ENCODE measurements at places on chromosomes 3 and 15.

DNA sequence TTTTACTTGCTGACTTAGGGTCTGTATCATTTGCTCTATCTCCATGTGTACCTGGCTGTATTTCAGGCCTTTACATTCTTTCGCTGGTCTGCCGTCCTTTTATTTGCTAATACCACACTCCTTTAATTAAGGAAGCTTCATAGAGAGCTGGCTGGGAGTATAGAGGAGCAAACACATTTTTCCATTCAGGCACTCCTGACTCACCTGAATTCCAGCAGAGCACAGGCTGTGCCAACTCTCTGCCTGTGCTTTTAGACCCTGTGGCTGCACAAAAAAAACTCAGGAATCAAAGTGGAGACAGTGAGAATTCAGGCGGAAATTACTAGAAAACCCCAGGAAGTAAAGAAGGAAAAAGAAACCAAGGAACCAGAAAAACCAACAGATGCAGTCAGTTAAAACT is 29.0 kb upstream of the ATP10A start:
- no peak for DNase-seq

DNA sequence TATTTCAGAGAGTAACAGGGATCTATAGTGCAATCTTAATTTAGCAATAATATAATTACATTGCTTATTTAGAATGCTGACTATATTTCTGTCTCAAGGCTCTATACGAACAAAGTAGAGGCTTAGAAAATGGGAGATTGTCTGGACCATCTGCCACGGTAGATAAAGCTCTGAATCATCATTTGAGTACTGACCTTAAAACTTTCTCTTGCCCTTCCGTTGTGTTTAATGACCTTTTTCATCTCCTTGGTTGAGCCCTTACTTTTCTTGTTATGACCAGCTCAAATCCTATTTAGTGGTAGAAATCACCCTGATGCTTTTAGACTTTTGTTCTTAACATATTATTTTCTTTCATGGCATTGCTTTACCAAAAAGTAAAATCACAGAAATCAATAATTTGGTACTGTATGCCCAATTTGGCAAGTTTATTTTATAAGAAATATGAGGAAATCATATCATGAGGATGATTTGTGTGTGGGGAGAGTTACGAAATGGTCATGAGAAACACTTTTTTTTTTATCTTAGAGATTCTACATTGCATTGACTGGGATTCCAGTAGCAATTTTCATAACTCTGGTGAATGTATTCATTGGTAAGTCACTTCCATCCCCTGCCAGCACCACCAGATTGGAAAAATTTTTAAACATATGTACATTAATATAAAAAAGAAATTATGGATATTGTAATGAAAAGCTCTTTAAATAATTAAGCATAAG is 11.0 kb downstream of the NDUFB5 start:
- DNase-seq = no peak

GRCh38 chr3:45554006-45554666 is 40.4 kb upstream of the LIMD1 start:
- DNase-seq = no peak

DNA sequence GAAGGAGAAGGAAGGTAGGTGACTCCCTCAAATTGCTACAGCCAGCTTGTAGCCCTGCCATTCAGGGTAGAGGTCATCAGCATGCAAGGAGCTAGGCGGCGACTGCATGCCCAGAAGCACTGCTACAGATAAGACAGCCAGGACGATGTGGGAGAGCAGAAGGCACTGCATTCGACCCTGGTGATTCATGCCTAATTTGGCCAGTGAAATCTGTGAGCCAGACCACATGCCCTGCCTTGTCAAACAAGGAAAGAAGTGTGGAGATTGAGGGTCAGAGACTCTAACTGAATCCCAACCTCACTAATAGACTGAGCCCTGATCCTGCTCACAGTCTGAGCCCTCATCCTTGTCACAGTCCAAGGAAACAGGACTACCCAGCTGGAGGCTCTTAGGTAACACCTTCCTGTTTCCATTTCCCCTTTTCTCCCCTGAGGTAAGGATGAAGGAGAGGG is 86.6 kb downstream of the LINGO1 start:
- no peak for DNase-seq

DNA sequence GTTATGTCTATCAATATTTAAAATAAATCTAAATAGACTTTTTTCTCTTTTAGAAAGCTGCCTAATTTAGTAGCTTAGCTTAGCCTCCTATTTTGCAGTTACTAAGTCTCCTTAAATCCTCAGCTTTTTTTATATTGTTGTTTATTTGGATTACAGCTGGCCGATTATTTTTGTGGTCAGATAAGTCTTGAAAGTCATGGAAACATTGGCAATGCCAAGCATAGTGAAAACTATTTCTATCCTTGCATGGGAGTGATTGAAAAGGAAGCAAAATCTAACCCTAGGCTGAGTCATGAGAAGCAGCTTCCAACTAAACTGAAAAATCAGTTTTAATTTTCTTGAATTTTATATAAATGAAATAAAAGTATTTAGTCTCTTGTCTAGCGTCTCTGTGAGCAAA is 1063.0 kb upstream of the GBE1 start:
- DNase-seq = no peak

- no peak for DNase-seq
Measured at GRCh38 chr3:173778251-173778650, 380.7 kb downstream of the NLGN1 start.

DNA sequence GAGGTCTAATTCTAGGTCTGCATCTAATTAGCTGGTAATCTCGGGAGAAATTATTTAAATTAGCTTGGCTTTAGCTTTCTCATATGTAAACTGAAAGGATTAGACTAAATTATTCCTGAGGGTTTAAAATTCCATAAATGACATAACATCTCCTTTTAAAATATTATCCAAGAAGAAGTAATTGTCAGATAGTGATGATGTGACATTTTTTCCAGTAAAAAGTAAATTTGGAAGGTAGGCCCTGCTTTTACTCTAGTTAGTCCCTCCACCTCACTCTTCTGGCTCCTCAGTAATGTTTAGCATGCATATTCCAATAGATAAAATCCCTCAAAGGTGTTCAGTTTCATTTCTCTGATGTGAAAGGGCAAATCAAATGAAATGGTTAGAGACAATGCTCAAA is 215.7 kb downstream of the FHIT start:
- no peak for DNase-seq

- no peak for DNase-seq
Measured at GRCh38 chr15:63465104-63465503, 39.3 kb upstream of the USP3 start.
